ENCODE measurements at places on chromosomes 12 and 14. TPM values are rescaled to one million over a fixed set of nuclear protein-coding genes. Genes with fewer than 3 reads are reported as not detected.

GRCh38 chr12:98509063-98509462 is 6.3 kb upstream of the TMPO start:
- DNase-seq = no peak

- DNase-seq = no peak
These were observed 40.2 kb downstream of the CYP46A1 start for GRCh38 chr14:99724196-99724891.

The FBXO33 gene
- polyA plus RNA-seq = 7.3 TPM

The HCAR1 gene
- polyA plus RNA-seq = 0.29 TPM

- no peak for DNase-seq
These were observed 91.2 kb downstream of the ADGRD1 start for GRCh38 chr12:131044760-131045381.

DNA sequence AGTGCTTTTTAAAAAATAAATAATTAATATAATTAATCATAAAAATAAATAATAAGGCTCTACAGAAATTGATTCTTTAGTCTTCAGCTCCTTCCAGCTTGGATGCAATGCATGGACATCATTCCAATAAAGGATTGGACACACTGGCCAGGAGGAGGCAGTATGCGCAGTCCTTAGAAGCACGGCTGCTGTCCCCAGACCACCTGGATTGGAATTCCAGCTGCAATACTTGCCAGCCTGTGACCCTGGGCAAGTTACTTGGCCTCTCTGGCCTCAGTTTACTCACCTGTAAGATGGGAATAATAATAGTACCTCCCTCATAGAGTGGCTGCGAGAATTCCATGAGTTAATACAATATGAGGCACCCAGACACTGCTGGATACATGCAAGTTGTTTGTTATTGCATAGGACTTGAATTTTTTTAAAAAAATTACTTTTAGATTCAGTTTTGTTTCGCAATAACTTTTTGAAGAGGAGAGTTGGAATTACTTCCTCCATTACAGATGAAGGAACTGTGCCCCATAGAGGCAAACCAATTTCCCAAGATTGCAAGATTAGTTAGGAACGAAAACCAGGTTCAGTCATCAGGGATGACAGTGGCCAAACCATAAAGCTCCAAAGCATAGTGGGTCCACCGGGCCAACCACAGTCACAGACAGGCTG is 12.2 kb downstream of the RPH3A start:
- DNase-seq = no peak

GRCh38 chr12:95193139-95193538 is 24.1 kb downstream of the FGD6 start:
- peak; percentile 57 for DNase-seq

DNA sequence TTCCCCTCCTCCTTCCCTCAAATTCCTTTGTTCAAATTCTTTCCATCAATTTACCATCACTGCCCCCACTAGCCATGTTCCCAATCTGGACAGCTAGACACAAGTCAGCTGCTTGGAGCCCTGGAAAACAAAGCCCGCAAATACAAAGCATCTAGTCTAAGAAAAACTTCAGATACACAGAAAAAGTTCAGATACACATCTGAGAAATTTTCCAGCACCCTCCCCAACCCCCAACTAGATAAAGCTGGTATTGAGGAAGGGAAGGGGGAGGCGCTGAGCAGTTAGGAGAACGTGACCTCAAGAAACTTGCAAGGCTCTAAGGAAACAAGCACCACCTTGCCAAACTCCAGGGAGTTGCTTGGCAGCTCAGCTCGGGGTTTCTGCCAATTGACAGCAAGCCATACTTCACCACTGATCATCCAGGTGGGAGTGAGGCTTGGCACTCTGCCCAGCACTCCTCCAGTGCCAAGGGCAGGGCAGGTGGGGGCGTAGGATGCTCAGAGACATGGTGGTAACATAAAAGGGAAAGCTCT is 5.1 kb upstream of the CNIH1 start:
- DNase-seq = peak; percentile 63

DNA sequence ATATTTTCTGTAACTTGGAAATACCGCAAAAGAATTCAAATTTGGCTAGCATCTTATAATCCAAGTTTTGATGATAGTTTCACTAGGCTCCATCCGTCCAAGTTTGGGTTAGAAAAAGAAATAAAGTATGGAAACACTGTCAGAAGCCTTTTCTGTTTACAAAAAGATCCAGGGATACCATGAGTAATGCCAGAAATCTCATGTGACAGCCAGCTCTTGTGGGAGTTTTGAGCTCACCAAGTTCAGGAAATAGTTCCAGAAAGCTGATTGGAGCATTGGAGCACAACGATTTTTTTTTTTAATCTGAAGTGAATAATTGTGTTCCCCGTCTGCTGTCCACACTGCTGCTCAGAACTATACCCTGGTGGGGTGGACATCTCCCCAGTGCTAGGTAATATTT is 229.7 kb upstream of the NPAS3 start:
- DNase-seq = peak; percentile 14

GRCh38 chr12:114688256-114688845 is 4.4 kb upstream of the TBX3 start:
- peak; percentile 47 for DNase-seq
